Activated CD4-positive, alpha-beta T cell treated with anti-CD3 and anti-CD28 coated beads for 36 hours (primary cell): ENCODE measurements at places on chromosomes 4 and X.
A peak's percentile ranks its signal among the peaks of the same experiment; 100 is the strongest.

DNA sequence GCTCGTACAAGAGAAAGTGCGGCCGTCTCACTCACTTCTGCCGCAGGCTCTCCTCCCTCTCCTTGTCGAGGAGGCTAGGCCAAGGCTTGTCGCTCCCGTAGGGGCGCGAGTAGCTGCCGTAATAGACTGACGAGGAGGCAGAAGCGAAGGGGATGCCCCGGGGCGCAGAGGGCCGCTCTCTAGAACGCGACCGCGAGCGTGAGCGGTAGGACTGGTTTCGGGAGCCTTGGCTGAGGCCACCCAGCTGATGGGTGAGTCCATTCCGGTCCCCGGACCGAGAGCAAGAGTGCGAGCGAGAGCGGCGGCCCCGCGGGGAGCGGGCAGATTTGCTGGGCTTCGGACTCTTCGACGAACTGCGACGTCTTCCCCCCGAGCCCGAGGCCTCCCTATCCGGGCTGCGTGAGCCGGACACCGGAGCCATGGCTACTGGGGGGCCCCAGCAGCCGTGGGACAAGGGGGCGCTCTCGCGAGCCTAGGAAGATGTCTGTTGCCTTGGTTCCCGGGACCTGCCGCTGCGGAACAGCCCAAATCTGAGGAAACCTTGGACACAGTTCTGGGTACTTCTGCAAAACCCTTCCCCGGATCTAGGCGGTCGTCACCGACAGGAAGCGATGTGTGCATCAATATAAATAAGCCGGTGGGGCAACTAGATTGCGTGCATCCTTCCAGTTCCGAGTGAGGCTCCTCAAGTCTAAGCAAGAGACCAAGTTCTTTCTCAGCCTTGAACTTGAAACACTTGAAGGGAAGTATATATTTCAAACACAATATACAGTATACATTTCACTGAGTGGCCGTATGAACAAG lies at the start of gene NKAP:
Gene NKAP, minus strand, starts transcription at position 567 of the 804 bp plus-strand sequence. Its CDS starts 146 bp downstream, at position 421.
- peak; percentile 84 for DNase-seq

GRCh38 chr4:41644915-41645295 lies 103.6 kb downstream of the PHOX2B start:
- no peak for DNase-seq

- DNase-seq: no peak
Measured at GRCh38 chrX:131711478-131711867, 167.6 kb downstream of the OR13H1 start.

- no peak for DNase-seq
Measured at GRCh38 chr4:10877076-10877475, 192.5 kb upstream of the CLNK start.

- no peak for DNase-seq
Measured at GRCh38 chrX:9336456-9336855, 128.4 kb upstream of the TBL1X start.
